ENCODE measurements at places on chromosomes 2 and 18.

GRCh38 chr2:180038997-180039396, 31.9 kb upstream of the CWC22 start:
- DNase-seq = no peak

DNA sequence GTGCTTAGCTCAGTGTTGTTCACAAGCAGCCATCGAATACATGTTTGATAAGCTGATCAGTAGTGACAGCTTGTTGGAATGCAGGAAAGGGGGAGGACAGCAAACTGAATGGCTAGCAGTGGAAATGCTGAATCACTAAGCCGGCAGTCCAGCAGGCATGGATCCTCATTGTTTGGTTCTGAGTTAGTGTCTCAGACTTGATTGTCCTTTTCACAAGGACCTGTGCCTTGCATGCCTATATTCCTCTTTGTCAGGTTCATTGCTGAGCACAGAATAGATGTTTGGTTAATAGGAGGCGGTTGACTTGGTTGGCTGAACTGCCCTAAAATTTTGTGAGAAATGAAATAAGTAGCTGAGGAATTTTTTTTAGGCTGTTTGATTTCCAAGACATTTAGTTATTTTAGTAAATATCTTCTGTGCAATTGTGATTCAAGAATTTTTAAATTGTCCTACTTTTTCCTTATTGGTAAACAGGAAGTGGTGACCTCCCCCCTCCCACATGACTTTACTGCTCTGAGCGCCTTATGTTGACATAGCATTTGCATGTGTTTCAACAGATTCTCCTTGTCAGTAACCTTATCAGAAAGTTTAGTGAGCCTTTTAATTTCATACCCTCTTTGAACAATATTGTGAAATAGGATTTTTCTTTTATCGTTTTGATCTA, 21.4 kb upstream of the STON1 start:
- DNase-seq = no peak

GRCh38 chr2:96423291-96423690, 81.9 kb downstream of the NEURL3 start:
- no peak for DNase-seq

GRCh38 chr18:46289931-46290330, 185.7 kb downstream of the HAUS1 start:
- DNase-seq = no peak

GRCh38 chr18:75441896-75442295, 14.4 kb upstream of the SMIM21 start:
- no peak for DNase-seq

GRCh38 chr18:51171625-51172259, 25.7 kb downstream of the MEX3C start:
- DNase-seq = no peak

- DNase-seq = no peak
These were observed 50.4 kb downstream of the POLR1A start for GRCh38 chr2:86055314-86055713.

DNA sequence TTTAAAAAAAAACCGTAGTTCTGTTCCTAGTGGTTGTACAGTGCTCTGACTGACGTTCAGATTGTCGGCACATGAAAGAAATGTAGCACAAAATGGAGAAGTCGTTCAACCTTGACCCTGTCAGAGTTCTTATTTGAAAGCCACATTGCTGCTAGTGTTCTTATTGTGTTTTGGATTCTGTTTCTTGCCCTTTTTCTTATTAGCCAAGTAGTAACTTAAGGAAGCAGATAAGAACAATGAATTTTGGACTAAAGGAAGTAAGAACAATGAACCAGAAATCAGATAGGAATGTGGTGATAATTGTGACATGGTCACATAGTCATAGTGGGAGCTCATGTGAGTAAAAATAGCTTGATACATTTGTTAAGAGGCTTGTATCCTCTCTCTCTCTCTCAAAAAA, 45.9 kb downstream of the RPIA start:
- DNase-seq = no peak

- DNase-seq = no peak
These were observed 25.9 kb downstream of the LYPD6B start for GRCh38 chr2:149064365-149064841.

Data from GDM1 (cell line).